ENCODE measurements at places on chromosomes 7 and 10. TPM values are rescaled to one million over a fixed set of nuclear protein-coding genes. Genes with fewer than 3 reads are reported as not detected.

- DNase-seq = no peak
Observed at GRCh38 chr7:135074096-135074495, 73.8 kb upstream of the TMEM140 start.

DNA sequence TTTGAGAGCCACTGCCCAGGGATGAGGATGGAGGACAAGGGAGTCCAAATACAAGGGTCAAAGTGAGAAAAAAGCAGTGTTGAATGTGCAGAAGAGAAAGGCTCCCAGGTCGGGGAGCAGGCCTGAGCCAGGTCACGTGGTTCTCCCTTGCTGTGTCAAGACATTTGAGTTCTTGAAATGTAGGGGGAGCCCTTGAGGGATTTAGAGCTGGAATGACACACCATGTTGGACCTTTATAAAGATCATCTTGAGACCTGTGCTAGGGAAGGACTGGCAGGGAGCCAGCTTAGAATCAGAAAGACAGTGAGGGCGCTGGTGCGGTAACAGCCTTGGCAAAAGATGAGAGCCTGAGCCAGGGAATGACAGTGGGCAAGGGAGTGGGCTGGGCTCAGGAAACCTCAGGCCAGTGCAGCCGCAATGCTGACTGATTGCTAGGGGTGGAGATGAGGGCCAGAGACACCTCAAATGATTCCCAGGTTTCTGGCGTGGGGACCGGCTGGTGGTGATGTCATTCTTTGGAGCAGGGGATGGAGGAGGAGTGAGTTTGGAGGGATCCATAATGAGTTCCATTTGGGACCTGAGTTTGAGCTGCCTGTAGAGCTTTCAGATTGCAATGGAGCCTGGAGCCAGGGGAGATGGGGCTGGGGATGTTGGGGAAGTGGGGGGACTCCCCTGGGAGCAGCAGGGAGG lies 120.1 kb downstream of the PTPN20 start:
- DNase-seq = peak; percentile 79

GRCh38 chr10:32419615-32420014 lies 26.3 kb upstream of the CCDC7 start:
- DNase-seq = no peak

- DNase-seq = peak; percentile 91
Observed at GRCh38 chr10:63711867-63712716, 190.9 kb downstream of the REEP3 start.

GRCh38 chr7:31076051-31076450 lies 23.9 kb downstream of the ADCYAP1R1 start:
- no peak for DNase-seq

DNA sequence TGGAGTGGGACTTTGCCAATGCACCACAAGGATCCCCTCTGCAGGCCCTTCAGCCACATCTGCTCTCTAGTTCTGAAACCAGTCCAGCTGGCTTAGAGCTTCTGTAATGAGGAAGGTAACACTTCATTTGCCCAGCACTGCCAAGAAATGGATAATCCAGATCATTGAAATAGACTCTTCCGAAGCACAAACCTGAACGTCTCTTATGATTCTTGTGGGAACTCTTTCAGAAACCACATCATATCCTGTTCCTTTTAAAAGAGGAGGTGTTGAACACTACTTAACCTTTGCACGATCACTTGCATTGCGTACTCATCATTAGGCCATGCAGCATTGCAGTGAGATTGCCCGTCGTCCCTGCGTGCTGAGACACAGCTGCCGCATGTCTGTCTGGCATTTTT lies 25.8 kb upstream of the PLPP4 start:
- no peak for DNase-seq

- DNase-seq = no peak
Observed at GRCh38 chr10:74186678-74187077, 35.7 kb downstream of the ADK start.

- no peak for DNase-seq
Observed at GRCh38 chr10:131210181-131210580, 101.3 kb downstream of the TCERG1L start.

DNA sequence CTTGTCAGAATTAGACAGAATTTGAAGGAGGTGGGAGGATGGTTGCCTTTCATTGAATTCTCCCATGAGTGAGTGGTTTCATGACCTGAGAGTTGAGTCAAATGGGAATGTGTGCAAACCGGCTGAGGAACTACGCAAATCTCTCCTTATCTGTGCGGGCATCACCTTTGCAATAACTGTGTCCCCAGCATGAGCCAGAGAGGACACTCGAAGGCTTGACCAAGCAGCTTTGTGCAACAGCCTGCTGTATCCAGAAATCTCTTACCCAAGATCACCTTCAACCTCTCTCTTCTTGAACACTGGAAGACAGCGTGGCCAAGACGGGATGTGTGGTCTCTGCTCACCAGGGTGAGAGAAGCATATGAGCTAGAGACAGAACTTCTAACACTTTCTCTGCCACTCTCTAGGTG lies 93.8 kb upstream of the IKZF1 start:
- no peak for DNase-seq

- no peak for DNase-seq
Observed at GRCh38 chr7:116548506-116548905, 23.7 kb downstream of the CAV1 start.

GRCh38 chr10:124090601-124091209 lies 2.7 kb downstream of the CHST15 start:
- DNase-seq = peak; percentile 21

DNA sequence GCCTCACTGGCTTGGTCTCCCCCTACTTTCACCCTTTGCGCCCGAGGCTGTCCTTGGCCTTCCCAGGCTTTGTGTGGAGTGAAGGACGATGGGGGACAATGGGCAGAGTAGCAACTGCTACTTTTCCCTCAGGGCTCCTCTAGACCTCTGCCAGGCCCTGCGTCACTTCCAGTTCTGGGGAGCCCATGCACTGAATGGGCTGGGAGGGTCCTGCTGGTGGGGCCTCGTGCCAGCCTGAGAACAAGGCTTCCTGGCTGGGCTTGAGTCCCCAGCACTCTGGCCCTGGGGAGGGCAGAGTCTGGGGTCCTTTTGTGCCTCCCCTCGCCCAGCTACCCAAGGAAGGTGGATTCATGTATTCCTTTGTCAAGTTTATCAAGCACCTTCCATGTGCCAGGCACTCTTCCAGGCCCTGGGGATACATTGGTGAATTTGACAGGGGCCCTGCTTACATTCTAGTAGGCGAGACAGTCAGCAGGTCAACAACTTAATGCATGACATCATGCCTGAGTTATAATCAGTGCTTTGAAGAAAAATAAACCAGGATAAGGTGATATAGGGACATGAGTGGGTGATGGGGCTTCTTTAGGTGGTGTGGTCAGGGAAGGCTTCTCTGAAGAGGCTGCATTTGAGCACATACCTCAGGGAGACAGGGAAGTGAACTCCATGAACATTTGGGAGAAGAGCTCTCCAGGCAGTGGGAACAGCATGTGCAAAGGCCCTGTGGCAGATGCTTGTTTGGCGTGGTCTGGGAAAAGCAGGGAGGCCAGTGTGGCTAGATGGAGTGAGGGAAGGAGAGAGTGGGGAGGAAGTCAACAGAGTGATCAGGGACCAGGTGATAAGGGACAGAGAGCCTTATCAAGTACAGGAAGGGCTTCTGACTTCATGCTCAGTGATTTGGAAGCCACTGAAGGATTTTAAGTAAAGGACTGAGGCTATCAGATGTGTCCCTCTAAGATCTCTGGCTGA lies 14.1 kb downstream of the ZMIZ1 start:
- DNase-seq = no peak

Gene SAMD9
- total RNA-seq = 30.4 TPM

Gene KEL
- total RNA-seq = not detected

Gene PNLIPRP2
- not detected for total RNA-seq

Gene IRF5
- under 0.01 TPM for total RNA-seq
